ENCODE measurements at places on chromosomes 6 and 20. TPM values are rescaled to one million over a fixed set of nuclear protein-coding genes. Genes with fewer than 3 reads are reported as not detected.

GRCh38 chr6:160188773-160189172 is 67.2 kb downstream of the SLC22A1 start:
- DNase-seq = no peak

GRCh38 chr20:58985656-58986055 is 4.6 kb downstream of the NELFCD start:
- DNase-seq = no peak

DNA sequence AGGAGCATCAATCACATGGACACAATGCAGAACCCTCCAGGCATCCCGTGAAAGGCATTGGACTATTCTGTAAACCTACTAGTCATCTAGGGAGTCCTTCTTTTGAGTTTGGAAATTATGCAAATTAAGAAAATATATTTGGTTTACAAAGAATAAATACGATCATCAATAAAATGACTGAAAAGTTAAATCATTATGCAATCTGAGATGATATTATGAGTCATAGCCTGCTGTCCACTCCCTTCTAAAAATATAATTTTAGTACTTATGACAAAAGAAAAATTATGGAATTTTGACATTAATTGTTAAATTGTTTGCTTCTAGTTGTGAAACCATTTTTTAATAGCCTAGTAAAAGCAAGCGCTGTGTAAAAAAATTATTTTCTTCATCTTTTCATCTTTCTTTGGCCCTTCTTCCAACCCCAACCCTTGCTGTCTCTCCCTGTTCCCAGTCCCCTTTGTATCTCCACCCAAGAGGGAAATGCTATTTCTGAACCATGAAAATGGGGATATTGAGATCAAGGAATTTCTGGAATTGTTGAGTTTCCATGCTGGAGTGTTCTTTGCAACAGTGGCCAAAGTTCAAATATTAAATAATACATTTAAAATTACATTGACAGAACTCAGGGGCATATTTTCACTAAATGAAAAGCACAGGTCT is 599.8 kb downstream of the COL12A1 start:
- no peak for DNase-seq

- DNase-seq = no peak
These were observed 100.5 kb downstream of the EYA4 start for GRCh38 chr6:133341607-133342158.

- peak; percentile 40 for DNase-seq
These were observed 28.6 kb upstream of the CDKN1A start for GRCh38 chr6:36649701-36650484.

GRCh38 chr6:52423448-52423847 is 3.3 kb downstream of the EFHC1 start:
- no peak for DNase-seq

MACROD2 gene
- total RNA-seq = 10.0 TPM

PGK2 gene
- total RNA-seq = not detected

- no peak for DNase-seq
These were observed 6.0 kb downstream of the MKKS start for GRCh38 chr20:10428008-10428407.

DNA sequence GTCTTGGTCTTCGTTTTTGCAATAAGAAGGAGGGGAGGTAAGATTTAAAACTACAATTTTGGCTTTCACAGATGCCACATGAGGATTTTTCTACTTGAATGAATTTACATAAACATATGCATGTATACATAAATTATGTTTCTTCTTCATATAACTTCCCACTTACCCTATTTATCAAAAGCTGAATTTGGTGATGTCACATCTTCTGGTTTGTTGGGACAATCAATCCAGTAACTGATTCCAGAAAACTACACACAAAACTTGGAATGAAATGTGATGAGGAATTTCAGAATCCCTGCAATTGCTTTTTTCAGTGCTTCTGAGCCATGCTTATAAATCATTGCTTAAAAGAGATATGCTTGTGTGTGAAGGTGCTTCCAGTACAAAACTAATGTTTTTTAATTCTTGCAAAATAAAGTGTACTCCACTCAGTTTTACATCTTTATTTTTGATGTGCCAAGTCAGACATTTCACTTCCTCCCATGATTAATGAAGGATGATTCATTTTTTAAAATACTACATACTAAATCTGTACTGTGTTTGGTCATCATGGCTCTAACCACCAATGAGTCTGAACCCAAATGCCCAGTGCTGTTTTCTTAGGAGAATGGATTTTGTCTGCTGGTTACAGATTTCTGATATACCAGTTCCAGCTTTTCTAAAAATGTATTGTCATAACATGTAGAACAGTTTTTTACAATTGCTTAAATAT is 32.1 kb upstream of the RIN2 start:
- DNase-seq = no peak

GRCh38 chr6:34146021-34146782 is at the start of gene GRM4:
TSS of gene GRM4 (minus strand) at chr6:34146087. CDS start at chr6:34133496, 12,591 bp downstream.
- DNase-seq = no peak

All from kidney (tissue), 22 donors.